ENCODE measurements at places on chromosomes 6 and 20. TPM values are rescaled to one million over a fixed set of nuclear protein-coding genes. Genes with fewer than 3 reads are reported as not detected.

GRCh38 chr6:144349690-144350527, 64.8 kb downstream of the UTRN start:
- DNase-seq = no peak

Gene MAS1
- total RNA-seq = not detected

GRCh38 chr6:18498408-18498807, 111.3 kb downstream of the RNF144B start:
- DNase-seq = no peak

DNA sequence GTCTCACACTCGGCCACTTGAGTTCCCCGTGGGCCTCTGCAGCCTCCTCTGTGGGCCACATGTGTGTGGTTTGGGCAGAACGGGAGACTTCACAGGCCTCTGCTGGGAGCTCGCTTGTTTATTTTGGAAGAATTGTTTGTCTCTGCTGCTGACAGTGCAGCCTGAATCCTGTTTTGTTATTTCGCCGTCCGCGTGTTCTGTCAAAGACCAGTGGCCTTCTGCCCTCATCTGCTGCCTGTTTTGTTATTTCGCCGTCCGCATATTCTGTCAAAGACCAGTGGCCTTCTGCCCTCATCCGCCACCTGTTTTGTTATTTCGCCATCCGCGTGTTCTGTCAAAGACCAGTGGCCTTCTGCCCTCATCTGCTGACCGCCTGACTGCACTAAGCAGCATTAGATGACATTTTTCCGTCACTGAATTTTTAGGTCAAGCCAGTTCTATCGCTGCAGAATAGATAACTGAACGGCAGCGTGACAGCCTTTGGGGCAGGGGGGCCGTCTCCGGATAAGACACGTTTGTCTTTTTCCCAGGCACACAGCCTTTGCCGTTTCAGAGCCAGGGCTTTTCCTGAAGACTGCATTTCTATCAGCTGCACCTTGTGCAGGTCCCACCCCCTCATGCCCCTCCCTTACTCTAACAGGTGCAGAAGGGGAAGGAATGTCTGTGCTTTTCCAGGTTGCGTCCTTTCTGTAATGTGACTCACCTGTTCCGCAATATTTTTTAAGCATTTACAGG, 158.5 kb upstream of the AFDN start:
- DNase-seq = no peak

- no peak for DNase-seq
Measured at GRCh38 chr6:147173140-147173539, 31.1 kb upstream of the STXBP5 start.

GRCh38 chr20:48820649-48820973, 7.2 kb downstream of the PREX1 start:
- no peak for DNase-seq

GRCh38 chr6:146481527-146481926, 62.1 kb upstream of the RAB32 start:
- DNase-seq = no peak

GRCh38 chr6:136816656-136817055, 5.7 kb upstream of the PEX7 start:
- no peak for DNase-seq

Gene SIRPB1
- 0.77 TPM for total RNA-seq

Gene OPRL1
- total RNA-seq = 0.96 TPM

GRCh38 chr20:16608277-16608650, 35.0 kb upstream of the KIF16B start:
- no peak for DNase-seq

DNA sequence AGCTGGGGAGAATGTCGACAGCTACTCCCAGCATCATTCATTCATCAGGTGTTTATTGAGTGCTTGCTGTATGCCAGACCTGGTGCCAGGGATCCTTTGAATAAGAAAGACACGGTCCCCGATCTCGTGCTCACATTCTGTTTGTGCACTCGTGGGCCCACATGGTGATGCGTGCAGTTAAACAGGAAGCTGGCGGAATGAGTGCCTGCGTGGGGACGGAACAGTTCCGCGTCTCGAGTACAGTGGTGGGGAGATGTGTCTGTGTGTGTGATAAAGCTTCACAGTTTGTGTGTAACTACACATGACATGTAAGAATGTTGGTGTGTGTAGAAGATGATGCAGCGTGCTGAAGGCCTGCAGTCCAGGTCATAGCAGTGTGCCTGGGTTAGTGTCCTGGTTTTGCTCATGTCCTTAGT, 6.5 kb downstream of the RBM38 start:
- DNase-seq = no peak

- no peak for DNase-seq
Measured at GRCh38 chr6:94350833-94351232, 931.5 kb upstream of the EPHA7 start.

- no peak for DNase-seq
Measured at GRCh38 chr6:39824030-39824926, 32.1 kb downstream of the DAAM2 start.

Gene PCSK2
- 1.7 TPM for total RNA-seq

DNA sequence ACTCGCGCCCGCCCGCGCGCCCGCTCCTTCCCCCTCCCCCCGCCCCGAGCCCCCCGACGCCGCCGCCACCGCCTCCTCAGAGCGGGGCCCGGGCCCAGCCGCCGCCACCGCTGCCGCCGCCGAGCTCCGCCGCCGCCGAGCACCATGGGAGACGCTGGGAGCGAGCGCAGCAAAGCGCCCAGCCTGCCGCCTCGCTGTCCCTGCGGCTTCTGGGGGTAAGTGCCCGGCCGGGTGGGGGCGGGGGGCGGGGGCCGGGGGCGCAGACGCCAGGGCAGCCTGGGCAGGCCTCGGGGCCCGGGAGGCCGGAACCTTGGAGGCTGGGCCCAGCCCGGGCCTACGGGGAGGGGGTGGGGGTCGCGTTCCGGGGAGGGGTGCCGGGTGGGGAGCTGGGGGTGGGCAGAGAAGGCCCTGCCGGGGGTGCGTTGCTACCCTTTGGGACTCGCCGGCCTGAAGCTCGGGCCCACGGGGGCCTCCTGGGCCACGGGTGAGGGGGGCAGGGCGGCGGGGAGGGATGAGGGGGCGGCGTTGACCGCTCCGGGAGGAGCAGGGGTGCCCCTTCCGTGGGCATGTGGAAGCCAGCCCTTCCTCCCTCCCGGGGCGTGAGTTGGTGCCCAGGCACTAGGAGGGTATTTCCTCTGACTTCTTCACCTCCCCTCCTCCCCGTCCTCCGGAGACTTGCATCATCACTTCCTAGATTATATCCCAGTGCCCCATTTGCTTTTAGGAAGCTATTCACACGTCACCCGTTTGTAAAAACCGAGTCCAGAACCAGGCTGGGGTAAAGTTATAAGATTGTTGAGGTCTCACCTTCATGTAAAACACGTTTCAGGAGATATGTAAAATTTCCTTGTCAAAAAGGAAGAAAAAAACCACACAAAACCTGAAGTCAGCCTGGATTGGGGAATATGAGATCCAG, 533 bp downstream of the ZFAND3 start:
- no peak for DNase-seq

Gene MYH7B
- 0.55 TPM for total RNA-seq

Gene HLA-DQB1
- total RNA-seq = 0.23 TPM

DNA sequence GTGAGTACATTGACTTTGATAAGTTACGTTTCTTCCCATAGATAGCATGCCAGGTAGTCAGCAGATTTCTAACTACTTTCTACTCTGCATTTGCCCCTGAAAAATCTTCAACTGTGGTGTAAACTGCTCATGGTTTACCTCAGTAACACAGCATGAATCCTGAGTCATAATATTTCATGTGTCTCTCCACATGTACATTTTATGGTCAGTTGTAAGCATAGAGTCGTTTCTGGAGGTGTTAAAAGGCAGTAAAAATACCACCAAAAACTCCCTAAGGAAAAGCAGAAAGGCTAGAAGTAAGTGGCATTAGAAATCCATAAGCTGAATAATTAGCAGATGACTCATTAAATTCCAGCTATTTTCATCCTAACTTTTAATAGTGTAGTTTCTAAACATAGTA, 4.1 kb upstream of the GPR63 start:
- no peak for DNase-seq
